IPS-NIHi11 (cell line): ENCODE measurements at places on chromosomes 16 and 17.
A peak's percentile ranks its signal among the peaks of the same experiment; 100 is the strongest.

- no peak for DNase-seq
Observed at GRCh38 chr17:40675905-40676304, 10.9 kb upstream of the KRT222 start.

GRCh38 chr17:80117491-80118401 is 16.4 kb downstream of the GAA start:
- no peak for DNase-seq

DNA sequence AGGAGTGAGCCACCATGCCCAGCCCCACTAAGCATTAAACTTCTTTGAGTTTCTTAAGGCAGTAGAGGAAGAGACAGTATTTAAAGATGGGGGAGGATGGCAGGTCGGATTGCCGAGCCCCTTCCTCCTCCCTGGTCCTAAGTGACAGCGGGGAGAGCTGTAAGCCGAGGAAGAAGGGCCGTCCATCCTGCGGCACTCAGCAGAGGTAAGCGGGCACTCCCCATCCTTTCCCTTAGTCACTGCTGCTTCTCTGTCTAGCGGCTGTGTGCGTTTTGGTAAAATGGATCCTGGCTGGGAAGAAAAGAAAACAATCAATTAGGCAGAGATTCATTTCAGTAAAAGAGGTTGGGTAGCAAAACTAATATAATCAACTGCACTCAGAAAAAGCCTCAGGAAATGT is 13.9 kb downstream of the DNAAF1 start:
- DNase-seq, result no peak

GRCh38 chr17:39365872-39366271 is 35.6 kb downstream of the FBXL20 start:
- DNase-seq, result no peak

DNA sequence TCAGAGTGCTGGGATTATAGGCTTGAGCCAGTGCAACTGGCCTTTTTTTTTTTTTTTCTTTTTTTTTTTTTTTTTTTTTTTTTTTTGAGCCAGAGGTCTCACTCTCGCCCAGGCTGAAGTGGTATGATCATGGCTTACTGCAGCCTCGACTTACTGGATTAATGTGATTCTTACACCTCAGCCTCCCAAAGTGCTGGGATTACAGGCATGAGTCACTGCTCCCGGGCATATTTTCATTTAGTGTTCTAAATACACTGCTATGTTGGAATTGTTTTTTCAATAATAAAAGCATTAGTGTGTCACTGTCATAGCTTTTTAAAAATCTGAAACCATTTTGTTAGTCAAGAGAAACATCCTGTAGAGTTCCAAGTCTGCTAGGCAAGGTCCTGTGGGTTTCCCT is 40.3 kb downstream of the NDE1 start:
- DNase-seq, result no peak

- DNase-seq, result no peak
Observed at GRCh38 chr16:10081201-10081940, 100.9 kb downstream of the GRIN2A start.

DNA sequence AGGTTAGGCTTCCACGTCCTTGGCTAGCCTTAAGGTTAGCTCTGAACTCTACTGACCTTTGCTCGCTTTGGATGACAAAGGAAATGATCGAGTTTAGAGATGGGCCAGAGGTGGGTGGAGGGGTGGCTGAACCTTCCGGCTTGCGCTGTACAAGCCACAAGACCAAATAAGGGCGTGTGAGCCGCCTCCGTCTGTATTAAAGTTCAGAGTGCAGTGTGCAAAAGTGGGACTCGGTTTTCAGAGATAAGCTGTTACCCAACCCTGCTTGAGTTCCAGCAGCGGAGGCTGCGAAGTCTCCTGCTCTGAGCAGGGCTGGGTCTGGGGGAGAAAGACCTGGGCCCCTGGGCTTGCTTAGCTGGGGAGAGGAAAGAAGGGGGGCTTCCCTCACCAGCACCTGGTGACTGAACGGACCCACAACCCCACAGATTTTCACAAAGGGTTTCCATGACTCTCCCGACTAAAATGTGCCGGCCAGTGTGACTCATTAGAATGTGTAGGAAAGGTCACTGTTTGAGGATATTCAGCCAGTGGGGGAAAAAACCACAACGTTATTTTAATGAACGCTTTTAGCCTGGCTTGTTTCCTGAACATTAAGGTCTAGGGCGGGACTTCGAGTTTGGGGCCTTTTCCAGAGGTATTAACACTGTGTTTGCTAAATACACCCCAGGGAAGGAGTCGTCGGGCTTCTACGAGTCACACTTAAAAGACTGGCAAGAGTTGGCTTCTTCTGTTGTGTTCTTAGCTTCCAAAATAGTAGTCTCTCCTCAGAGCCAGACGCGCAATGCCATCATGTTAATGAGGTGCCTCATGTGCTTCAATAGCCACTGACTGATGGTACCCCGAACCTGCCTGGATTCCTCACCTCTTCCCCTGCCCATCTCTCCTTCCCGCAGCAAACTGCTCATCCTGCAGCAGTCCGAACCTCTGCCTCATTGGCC is 67.0 kb downstream of the CENPV start:
- peak; percentile 87 for DNase-seq

DNA sequence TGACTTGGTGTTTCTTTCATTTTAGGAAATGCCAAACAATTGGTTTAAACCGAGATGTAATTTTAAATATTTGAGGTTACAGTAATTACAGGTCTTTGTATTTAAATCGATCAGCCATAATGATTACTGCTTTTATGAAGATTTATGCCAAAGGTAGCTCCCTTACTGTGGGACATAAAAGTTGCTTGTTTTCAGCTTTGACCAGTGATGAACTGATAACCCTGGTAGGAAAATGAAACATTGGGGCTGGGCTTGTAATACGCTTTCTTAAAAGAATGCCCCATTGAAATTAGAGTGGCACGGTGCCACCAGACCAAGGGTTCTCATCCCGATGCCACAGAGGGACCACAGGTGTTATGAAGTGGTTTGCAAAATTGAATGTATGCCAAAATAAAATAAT is 7.3 kb downstream of the TNRC6A start:
- no peak for DNase-seq

- DNase-seq, result no peak
Observed at GRCh38 chr17:47254403-47254943, 846 bp downstream of the ITGB3 start.

DNA sequence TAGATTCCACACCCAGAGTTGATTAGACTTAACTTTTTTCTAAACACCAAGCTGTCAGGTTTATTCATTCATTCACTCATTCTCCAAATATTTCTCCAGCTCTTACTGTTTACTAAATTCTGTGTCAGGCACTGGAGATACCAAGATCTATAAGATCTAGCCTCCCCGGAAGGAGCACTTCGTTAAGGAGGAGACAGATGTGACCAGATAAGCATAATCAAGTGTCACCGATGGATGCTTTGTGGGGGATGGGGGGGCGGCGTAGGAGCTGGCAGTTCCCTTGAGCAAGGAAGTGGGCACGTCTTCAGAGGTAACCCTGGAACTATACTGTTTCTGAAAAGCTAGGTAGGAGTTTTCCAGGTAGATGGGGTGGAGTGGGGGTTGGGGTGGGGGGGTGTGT is 3.8 kb upstream of the RPL26 start:
- DNase-seq, result no peak

- no peak for DNase-seq
Observed at GRCh38 chr16:24007391-24007790, 171.6 kb downstream of the PRKCB start.

GRCh38 chr16:69321080-69321479 is 9.3 kb downstream of the PDF start:
- no peak for DNase-seq

GRCh38 chr17:67470163-67470562 is 93.1 kb downstream of the PITPNC1 start:
- DNase-seq, result no peak

DNA sequence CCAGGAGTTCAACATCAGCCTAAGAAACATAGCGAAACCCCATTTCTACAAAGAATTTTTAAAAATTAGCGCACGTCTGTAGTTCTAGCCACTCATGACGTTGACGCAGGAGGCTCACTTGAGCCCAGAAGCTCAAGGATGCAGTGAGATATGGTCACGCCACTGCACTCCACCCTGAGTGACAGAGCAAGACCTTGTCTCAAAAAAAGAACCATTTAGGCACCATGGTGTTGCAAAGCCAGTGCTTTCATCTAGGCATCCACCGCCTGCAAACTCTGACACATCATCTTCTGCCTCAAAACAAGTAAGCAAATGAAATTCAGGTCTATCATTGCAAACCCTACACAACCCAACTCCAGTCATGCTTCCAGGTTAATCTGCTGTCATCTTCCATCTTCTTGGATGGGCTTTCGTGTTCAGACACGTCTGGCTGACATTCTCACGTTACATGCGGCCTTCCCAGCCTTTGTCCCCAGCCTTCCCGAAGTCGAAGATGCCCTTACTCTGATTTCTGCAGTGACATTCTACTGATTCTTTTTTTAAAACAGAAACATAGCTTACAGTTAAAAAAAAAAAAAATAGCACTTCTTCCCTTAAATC is 8.9 kb downstream of the ANKRD11 start:
- DNase-seq, result no peak

GRCh38 chr17:29591737-29592608 is 959 bp upstream of the ANKRD13B start:
- peak; percentile 88 for DNase-seq

DNA sequence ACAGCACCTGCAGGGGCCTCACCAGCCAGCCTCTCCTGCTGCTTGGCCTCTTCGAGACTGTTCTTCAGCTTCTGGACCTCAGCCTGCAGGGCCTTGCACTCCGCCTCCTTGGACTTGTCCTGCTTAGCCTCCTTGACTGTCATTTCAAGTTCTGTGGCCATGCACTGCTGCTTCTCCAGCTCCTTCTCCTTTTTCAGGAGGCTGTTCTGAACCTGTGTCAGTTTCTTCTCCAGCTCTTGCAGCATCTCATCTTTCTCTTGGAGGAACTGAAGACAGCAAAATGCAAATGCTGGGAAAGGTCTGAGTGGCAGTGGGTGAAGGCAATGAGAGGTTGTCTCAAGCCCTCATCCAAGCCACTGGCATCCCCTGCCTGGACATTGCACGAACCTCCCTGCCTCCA is 39.1 kb downstream of the DHX38 start:
- no peak for DNase-seq

DNA sequence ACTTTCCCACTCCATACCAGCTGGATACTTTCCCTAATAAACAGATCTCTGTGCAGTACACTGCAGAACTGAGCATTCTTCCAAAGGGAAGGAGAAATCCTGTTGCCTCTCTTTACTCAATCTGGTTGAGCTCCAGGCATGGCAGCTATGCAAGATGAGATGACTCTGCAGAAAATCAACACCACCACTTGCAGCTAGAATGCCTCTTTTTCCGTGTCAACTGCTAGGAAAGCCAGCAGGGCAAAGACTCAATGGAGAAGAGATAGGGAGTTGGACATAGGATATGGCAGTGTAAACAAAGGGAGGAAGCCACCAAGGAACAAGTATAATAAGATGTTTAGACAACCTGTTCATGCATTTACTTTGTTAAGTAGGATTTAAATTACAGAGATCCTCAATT is 40.4 kb upstream of the CORO6 start:
- peak; percentile 25 for DNase-seq

DNA sequence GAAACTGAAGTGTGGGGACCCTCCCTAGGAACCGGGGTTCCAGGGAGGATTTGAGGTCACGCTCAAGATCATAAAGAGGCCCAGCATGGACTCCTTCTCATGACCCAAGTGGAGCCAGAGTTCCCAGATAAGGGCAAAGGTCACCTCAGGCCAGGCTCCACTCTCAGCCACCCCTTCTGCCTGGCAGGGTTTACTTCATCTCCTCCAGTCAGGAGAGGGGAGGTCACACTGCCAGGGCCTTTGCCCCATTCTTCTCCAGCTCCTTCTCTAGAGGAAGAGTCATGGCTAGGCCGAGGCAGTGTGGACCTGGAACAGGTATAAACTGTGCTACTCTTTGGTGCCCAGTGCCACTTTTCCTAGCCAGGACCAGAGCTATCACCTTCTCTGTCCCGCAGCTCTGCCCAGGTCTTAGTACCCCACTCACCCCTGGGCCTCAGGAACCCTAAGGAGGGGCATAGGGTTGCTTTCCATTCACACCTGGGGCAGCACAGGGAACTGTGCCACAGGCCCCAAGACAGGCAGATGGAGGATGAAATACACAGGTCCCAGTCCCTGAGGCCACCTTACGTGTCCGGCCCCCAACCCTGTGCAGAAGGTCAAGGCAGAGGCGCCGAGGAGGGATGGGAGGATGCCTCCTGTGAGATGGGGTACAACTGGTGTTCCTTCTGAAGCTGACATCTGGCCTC is 879 bp upstream of the ACSF2 start:
- no peak for DNase-seq

DNA sequence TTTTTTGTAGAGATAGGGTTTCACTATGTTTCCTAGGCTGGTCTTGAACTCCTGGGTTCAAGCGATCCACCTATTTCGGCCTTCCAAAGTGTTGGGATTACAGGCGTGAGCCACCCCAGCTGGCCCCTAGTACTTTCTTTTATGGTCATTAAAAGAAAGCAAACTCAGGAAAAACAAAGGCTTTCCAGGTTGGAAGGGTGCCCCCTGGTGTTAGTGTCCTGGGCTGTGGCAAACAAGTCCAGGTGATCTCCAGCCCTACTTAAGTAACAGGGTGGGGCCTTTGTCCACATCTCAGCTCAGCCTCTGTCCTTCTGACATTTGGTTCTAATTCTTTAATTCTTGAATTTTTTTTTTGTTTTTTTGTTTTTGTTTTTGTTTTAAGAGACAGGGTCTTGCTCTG is 6.9 kb downstream of the IGFBP4 start:
- DNase-seq, result peak; percentile 72

DNA sequence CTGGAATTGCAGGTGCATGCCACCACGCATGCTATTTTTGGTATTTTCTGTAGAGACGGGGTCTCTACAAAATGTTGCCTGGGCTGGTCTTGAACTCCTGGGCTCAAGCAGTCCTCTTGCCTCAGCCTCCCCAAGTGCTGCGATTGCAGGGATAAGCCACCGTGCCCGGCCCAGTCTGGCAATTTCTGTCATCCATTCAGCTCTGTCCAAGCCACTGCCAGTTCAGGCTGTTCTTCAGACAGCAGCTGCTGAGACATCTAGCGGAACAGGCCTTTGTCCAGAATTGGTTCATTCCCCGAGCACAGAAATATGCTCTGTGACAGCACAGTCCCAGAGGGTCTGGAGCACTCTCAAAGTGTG is 5.4 kb downstream of the SLC47A1 start:
- no peak for DNase-seq

DNA sequence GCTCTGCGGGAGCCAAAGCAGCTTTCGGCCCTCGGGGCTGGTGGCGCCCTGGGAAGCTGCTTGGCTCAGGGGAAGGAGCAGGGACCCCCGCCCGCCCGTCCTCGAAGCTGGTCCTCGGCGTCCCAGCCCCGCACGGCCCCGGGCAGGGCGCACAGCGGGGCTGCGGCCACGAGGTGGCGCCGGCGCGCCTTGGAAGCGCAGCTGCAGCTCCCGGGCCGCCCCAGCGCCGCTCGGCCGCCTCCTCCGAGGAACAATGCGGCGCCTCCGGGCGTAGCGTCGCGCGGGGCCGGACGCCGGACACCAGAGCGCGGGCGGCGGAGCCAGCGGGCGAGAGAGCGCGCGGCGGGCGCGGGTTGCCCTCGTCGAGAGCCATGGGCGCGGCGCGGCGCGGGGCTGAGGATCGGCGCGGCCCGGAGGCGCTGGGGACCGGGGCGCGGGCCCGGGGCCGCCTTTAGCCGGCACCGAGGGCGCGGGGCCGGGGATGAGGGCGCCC is at the start of gene MGAT5B:
Gene MGAT5B (plus strand): TSS at position 229 of the 493 bp plus-strand sequence. CDS start 626 bp downstream, outside the sequence.
- DNase-seq, result peak; percentile 99

GRCh38 chr17:38320482-38320881 is 23.3 kb downstream of the GPR179 start:
- DNase-seq, result no peak

- no peak for DNase-seq
Observed at GRCh38 chr17:73489333-73489732, 154.9 kb downstream of the SDK2 start.

- no peak for DNase-seq
Observed at GRCh38 chr16:62701426-62701825, 665.2 kb upstream of the CDH8 start.
